ENCODE measurements at places on chromosomes 2 and 18. TPM values are rescaled to one million over a fixed set of nuclear protein-coding genes. Genes with fewer than 3 reads are reported as not detected.
A peak's percentile ranks its signal among the peaks of the same experiment; 100 is the strongest.

DNA sequence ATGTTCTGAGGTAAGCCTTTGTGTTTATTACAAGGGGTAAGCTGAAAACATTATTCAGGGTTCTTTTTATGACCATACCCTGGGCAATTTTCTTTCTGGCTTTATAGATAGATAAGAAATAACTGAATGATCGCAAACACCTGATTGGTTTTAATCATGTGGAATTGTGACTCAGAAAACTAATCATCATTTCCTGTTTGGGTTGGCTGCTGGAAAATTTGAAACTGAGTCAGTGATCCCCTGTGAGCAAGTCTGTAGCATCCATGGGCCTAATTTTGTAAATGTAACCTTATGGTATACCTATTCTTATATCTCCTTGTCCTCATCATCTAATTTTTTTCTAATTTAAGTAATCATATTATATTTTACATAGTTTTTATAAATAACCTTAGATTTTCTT lies 34.3 kb downstream of the CCDC68 start:
- no peak for DNase-seq
- no peak overlapping the region for H3K4me3 ChIP-seq
- no peaks in the 10 kb centered on the region for H3K4me1 ChIP-seq
- peaks cover 3% of the 10 kb centered on the region for H3K27me3 ChIP-seq

- peaks cover 2% of the 10 kb centered on the region for H3K36me3 ChIP-seq
- H3K4me1 ChIP-seq: peaks cover 12% of the 10 kb centered on the region
- no peak for DNase-seq
- no peak overlapping the region for H3K4me3 ChIP-seq
Measured at GRCh38 chr18:59560556-59560955, 136.7 kb downstream of the CCBE1 start.

COL6A3 gene
- 143 TPM for total RNA-seq

GRCh38 chr2:28751956-28752630 lies 463 bp downstream of the PPP1CB start:
- no peak for DNase-seq
- H3K27ac ChIP-seq: peak overlapping the region; percentile 98
- peaks cover 45% of the 10 kb centered on the region for H3K4me1 ChIP-seq
- H3K4me3 ChIP-seq: peak overlapping the region; percentile 88

GRCh38 chr2:200447139-200447855 lies 62.6 kb downstream of the KCTD18 start:
- peaks cover 17% of the 10 kb centered on the region for H3K4me1 ChIP-seq
- no peak overlapping the region for H3K4me3 ChIP-seq
- H3K27me3 ChIP-seq: no peaks in the 10 kb centered on the region
- DNase-seq: no peak
- H3K36me3 ChIP-seq: peaks cover 42% of the 10 kb centered on the region
- H3K27ac ChIP-seq: peak overlapping the region; percentile 64

Data from osteocyte (in vitro differentiated cells).